ENCODE measurements at places on chromosomes 7 and 10.

GRCh38 chr7:108004220-108005142, 1.5 kb upstream of the LAMB1 start:
- peaks cover 9% of the 10 kb centered on the region for H3K27me3 ChIP-seq
- DNase-seq = no peak
- H3K4me1 ChIP-seq = peaks cover 3% of the 10 kb centered on the region
- H3K27ac ChIP-seq = no peak overlapping the region

DNA sequence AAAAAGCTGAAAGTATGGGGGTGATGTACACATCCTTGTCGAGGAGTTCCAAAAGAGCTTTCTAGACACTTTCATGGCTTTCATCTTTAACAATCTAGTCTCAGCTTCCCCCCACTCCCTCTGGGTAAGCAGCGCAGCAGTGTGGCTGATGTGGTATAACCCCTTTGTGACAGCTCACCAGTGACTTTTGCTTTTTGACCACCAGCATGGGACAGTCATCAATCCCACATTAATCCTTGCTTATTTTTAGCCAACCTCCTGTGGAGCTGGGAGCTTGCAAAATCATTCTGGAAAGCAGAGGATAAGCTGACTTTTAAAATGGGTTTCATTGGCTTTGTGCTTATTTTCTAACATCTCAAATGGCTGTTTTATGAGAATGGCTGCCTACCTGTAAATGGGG, 272.7 kb downstream of the HDAC9 start:
- H3K4me3 ChIP-seq = no peak overlapping the region
- no peaks in the 10 kb centered on the region for H3K27me3 ChIP-seq
- no peaks in the 10 kb centered on the region for H3K4me1 ChIP-seq
- DNase-seq = no peak
- peaks cover 5% of the 10 kb centered on the region for H3K36me3 ChIP-seq
- no peak overlapping the region for H3K27ac ChIP-seq

DNA sequence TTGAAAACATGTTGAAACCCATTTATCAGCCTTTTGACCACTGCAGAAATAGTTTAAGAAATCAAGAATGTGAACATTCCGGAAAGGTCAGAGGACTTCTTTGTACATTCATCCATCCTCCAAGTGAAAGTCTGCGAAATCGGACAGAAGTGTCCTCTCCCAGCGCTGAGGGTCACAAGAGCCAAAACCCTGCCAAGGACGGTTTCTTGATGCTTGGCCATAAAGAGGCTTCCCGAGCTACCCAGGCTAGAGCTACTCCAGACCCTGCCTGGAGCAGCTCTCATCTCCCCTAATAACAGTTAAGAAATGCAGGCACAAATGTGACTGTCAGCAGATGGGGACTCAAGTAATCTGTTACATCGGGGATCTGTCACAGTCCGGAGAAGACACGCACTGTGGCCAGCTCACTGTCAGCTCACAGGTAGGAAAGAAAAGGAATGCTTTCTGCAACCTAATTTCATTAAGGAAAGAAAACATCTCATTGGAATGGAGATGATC, 4.5 kb upstream of the CYTH3 start:
- H3K27ac ChIP-seq = no peak overlapping the region
- DNase-seq = no peak
- H3K36me3 ChIP-seq = no peaks in the 10 kb centered on the region
- no peak overlapping the region for H3K4me3 ChIP-seq

DNA sequence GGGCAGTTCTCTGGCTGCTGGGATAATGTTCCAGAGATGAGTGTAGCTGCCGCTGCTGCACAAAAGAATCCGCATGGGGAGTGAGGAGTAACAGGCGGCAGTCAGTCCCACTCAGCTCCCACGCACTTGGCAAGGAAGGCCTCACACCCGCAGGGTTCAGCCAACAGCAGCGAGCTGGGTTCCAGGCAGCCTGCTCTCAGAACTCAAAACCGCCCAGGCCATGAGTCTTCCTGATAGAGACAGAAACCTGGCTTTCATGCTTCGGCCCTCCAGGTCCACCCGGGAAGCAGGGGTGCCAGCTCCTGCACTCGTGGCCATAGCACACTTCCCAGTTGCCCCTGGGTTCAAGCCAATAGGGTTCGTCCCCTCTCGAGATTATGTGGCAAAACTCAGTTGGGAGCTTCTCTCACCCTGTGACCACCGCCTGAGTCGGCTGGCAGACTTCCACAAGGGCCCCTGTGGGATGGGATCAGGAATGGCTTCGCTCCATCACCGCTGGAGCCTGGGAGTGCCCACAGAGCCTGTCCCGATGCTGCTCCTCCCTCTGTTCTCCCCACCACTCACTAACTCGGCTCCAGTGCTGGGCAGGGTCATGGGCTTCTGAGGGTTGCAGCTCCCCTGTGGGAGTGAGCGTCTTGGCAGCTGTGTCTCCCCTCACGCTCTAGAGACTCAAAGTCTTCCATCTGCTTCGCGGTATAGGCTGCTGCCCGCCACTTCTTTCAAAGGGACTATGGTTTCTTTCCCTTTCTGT, 20.6 kb downstream of the CLRN3 start:
- H3K4me1 ChIP-seq = no peaks in the 10 kb centered on the region
- H3K4me3 ChIP-seq = no peak overlapping the region
- H3K27ac ChIP-seq = no peak overlapping the region
- H3K36me3 ChIP-seq = no peaks in the 10 kb centered on the region
- H3K27me3 ChIP-seq = no peaks in the 10 kb centered on the region
